Subcutaneous preadipocyte (primary cell): ENCODE measurements at places on chromosomes 7 and 10. TPM values are rescaled to one million over a fixed set of nuclear protein-coding genes. Genes with fewer than 3 reads are reported as not detected.

The HECW1 gene
- 3.7 and 3.9 TPM in 2 replicates for total RNA-seq

The SPDYE16 gene
- under 0.01 TPM in 1 of 2 replicates, not detected in the other for total RNA-seq

The SGCE gene
- 65.5 and 65.8 TPM in 2 replicates for total RNA-seq

The CYP2C19 gene
- not detected in 2 replicates for total RNA-seq

The ADAMTS14 gene
- total RNA-seq, result 2.6 and 3.1 TPM in 2 replicates

The MBL2 gene
- not detected in 2 replicates for total RNA-seq

The WEE2 gene
- total RNA-seq, result not detected in 2 replicates

The STAG3 gene
- 0.73 and 1.6 TPM in 2 replicates for total RNA-seq

The LRMDA gene
- 3.1 and 10.7 TPM in 2 replicates for total RNA-seq

The PHYHIPL gene
- not detected in 2 replicates for total RNA-seq
